ENCODE measurements at places on chromosomes 4 and X.

GRCh38 chrX:130628516-130628915, 226.7 kb downstream of the RBMX2 start:
- no peak for DNase-seq

GRCh38 chrX:31293409-31293808, 221.6 kb upstream of the FTHL17 start:
- no peak for DNase-seq

- DNase-seq, result no peak
Observed at GRCh38 chrX:78923198-78924015, 21.8 kb upstream of the P2RY10 start.

DNA sequence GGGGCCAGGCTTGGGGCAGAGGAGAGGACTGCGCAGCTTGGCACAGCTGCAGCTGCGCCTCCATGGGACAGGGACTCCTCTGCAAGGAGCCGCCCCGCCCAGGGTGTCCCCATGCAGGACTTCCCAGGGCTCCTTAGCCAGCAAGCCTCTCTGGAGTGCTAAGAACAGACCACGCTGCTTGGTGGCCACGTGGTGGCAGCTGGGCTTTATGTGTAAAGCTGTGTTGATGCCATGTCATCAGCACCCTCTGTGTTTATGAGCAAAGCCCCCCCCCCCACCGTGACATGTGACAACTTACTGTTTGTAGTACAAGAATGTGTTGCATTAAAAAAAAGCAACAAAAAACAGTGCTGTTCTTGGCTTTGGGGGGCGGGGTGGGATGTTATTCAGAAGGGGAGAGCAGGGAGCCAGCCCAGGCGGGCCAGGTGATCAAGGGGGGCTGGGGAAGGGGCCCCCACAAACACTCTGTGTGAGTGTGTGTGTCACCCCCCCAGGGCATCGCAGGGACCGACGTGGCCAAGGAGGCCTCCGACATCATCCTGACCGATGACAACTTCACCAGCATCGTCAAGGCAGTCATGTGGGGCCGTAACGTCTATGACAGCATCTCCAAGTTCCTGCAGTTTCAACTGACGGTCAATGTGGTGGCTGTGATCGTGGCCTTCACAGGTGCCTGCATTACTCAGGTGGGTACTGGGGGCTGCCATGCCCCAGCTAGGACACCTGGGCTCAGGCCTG, 40.3 kb downstream of the ATP2B3 start:
- DNase-seq, result no peak

DNA sequence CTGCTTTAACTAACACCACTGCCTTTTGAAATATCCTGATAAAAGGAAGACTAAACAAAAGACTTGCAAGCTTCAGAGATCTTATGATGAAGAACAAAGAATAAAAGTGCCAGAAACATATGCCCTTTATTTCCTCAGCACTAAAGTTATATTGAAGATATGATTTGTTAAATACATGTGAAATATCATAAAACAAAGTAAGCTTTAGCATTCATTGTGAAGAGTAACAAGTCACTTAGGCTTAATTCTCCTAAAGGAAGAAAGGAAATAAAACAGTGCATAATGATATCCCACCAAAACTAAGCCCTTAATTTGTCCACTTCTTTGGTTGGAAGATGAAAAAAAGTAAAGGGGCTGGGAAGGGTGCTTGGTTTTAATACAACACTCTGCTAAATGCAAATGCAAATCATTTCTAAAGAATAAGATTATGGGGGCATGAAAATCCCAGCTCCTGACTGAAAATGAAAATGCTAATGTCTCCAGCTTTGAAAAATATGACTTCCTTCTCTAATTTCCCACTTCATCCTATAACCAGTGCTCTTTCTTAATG, 227.2 kb downstream of the FAT4 start:
- DNase-seq, result no peak

DNA sequence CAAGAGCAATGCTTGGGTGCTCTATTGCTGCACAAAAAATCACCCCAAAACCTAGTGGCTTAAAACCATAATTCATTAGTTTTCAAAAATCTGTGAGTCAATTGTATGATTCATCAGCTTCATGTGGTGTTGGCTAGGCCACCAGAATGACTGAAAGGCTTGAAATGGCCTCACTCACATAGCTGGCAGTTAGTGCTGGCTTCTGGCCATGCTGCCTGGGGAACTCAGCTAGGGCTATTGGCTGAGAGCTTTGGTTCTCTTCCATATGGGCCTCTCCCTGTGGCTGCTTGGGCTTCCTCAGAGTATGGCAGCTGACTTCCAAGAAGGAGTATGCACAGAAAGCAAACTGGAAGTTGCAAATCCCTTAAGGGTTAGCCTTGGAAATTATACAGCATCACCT, 3.1 kb upstream of the MTMR1 start:
- DNase-seq, result peak; percentile 82

GRCh38 chrX:111133389-111133788, 37.4 kb downstream of the PAK3 start:
- DNase-seq, result peak; percentile 0

GRCh38 chr4:98203332-98204235, 57.6 kb upstream of the RAP1GDS1 start:
- no peak for DNase-seq

DNA sequence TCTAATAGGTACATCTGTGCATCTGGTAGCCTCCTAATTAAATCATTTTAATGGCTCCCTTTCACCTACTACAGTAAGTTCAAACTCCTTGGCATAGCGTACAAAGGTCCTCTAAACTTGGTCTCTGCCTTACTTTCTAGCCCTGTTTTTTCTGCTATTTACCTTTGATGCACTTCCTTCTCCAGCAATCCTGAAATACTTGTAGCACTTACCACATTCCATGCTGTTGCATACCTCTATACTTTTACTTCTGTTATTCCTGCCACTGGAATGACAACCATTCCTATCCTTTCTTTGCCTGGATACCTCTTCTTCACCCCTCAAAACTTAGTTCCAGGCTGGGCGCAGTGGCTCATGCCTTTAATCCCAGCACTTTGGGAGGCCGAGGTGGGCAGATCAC, 56.6 kb upstream of the LHFPL1 start:
- no peak for DNase-seq

GRCh38 chrX:154090731-154091130, 6.8 kb downstream of the MECP2 start:
- DNase-seq, result no peak

DNA sequence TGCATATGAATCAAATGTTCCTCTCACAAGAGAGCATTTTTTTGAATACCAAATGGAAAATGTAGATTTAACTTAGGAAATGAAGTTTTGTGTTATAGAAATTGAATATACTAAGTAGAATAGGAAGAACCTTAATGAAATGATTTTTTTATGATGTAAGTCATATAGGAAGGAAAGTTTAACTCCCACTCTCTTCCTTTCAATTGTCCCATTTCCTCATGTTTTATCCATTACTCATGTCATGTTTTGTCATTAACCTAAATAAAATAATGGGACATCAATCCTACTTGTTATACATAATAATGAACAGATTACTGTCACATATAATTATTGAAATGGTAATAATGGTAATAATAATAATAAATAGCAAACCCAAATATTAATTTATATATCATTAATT, 22.7 kb upstream of the SRD5A3 start:
- no peak for DNase-seq

- DNase-seq, result peak; percentile 16
Observed at GRCh38 chr4:10296730-10297129, 160.5 kb downstream of the ZNF518B start.

GRCh38 chr4:48247142-48247877, 22.3 kb downstream of the TEC start:
- peak; percentile 62 for DNase-seq

- DNase-seq, result no peak
Observed at GRCh38 chrX:10106806-10107205, 50.0 kb upstream of the CLCN4 start.
